ENCODE measurements at places on chromosomes 6 and 20.

GRCh38 chr6:47809873-47810272, 28.0 kb downstream of the OPN5 start:
- no peak for DNase-seq
- H3K4me3 ChIP-seq: no peak overlapping the region
- no peak overlapping the region for H3K27ac ChIP-seq
- no peaks in the 10 kb centered on the region for H3K36me3 ChIP-seq
- no peaks in the 10 kb centered on the region for H3K4me1 ChIP-seq
- H3K27me3 ChIP-seq: no peaks in the 10 kb centered on the region

GRCh38 chr6:37705239-37706051, 7.8 kb upstream of the MDGA1 start:
- H3K36me3 ChIP-seq: no peaks in the 10 kb centered on the region
- H3K4me1 ChIP-seq: peaks cover 2% of the 10 kb centered on the region
- H3K27ac ChIP-seq: peak overlapping the region; percentile 91

DNA sequence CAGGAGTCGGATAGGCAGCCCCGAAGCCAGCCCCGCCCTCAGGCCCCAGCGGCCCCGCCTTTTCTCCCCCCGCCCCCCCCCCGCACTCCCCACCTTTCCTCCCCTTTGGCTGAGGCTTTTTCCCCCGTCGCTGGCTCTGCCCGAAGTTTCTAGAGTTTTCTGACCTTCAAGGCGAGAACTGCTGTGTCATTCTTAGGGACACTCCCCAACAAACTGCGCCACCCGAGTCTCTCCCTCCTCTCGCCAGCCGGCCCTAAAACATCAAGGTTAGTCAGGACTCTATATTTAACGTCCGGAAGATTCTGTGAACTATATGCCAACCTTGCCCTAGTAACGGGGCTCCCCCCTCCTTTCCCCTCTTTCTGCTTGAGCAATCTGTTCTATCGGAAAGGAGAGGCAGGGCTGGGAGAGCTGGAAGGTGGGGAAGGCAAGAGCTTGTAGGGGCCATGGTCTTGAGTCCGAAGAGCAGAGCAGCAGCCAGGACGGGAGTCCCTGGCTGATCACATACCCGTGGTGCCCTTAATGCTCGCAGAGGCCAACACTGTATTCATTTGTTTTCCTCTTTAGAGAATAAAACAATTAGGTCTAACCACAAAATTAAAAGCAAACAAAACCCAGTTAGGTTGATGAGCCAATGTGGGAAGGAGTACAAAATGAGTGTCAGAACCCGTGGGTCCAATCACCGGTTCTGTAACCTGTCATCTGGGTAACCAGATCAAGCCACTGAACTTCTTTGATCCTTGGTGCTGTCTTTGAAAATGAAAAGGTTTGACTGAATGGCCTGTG, 5.3 kb upstream of the HSPA1B start:
- peak overlapping the region; percentile 46 for H3K4me3 ChIP-seq
- H3K27ac ChIP-seq: peak overlapping the region; percentile 90
- H3K36me3 ChIP-seq: no peaks in the 10 kb centered on the region
- H3K4me1 ChIP-seq: peaks cover 3% of the 10 kb centered on the region

DNA sequence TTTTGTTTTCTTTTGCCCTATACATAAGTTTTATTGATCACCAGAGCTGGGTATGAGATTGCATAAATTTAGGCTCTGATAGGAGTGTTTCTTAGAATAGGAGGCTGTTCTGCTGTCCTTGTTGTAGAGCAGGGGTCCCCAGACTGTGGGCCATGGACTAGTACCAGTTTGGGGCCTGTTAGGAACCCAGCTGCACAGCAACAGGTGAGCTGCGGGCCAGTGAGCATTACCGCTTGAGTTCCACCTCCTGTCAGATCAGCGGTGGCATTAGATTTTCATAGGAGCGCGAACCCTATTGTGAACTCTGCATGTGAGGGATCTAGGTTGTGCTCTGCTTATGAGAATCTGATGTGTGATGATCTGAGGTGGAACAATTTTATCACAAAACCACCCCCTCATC, 26.2 kb downstream of the PHF3 start:
- H3K27me3 ChIP-seq: no peaks in the 10 kb centered on the region
- H3K4me3 ChIP-seq: no peak overlapping the region
- DNase-seq: no peak
- no peaks in the 10 kb centered on the region for H3K36me3 ChIP-seq
- H3K27ac ChIP-seq: no peak overlapping the region

DNA sequence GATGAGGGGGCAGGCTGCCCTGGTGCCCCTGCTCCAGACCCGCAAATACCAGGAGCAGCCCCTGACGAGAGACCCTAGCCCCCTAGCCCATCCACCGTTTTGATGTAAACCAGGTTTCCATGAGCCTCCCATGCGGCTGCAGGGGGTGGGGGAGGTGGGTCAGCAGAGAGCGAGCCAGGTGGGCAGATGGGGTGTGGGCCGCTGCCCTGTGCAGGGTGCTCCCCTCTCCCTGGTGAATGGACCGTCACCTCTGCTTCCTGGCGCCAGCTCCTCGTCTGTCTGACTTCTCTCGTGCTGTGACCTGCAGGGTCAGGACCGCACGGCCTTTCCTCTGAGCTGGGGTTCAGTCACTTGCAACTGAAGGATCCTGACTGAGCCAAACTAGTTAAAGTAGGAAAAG, 15.7 kb upstream of the BHLHE23 start:
- H3K36me3 ChIP-seq: no peaks in the 10 kb centered on the region
- DNase-seq: no peak
- no peak overlapping the region for H3K4me3 ChIP-seq
- H3K27ac ChIP-seq: no peak overlapping the region
- H3K4me1 ChIP-seq: peaks cover 5% of the 10 kb centered on the region

- no peaks in the 10 kb centered on the region for H3K36me3 ChIP-seq
- DNase-seq: no peak
- H3K27ac ChIP-seq: no peak overlapping the region
- H3K4me1 ChIP-seq: peaks cover 13% of the 10 kb centered on the region
These were observed 24.4 kb downstream of the PTPN1 start for GRCh38 chr20:50534567-50534966.

GRCh38 chr6:31476515-31477139, 21.3 kb upstream of the MICB start:
- H3K27me3 ChIP-seq: no peaks in the 10 kb centered on the region
- H3K36me3 ChIP-seq: no peaks in the 10 kb centered on the region
- no peak for DNase-seq

GRCh38 chr20:54058420-54059139, 11.8 kb downstream of the BCAS1 start:
- no peaks in the 10 kb centered on the region for H3K36me3 ChIP-seq
- no peak overlapping the region for H3K27ac ChIP-seq
- H3K4me3 ChIP-seq: no peak overlapping the region
- no peak for DNase-seq
- no peaks in the 10 kb centered on the region for H3K27me3 ChIP-seq

DNA sequence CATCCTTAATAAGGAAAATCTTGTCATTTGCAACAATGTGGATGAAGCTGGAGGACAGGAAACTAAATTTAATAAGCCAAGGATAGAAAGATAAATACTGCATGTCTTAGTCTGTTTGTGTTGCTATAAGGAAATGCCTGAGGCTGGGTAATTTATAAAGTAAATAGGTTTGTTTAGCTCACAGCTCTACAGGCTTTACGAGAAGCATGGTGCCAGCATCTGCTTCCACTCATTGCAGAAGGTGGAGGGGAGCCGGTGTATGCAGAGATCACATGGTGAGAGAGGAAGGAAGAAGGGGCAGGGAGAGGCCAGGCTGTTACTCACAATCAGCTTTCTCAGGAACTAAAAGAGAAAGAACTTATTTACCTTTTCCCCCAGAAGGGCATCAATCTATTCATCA, 118.9 kb upstream of the SMLR1 start:
- H3K27me3 ChIP-seq: no peaks in the 10 kb centered on the region
- no peaks in the 10 kb centered on the region for H3K36me3 ChIP-seq
- DNase-seq: no peak
- no peaks in the 10 kb centered on the region for H3K4me1 ChIP-seq
- no peak overlapping the region for H3K4me3 ChIP-seq
- H3K27ac ChIP-seq: no peak overlapping the region

DNA sequence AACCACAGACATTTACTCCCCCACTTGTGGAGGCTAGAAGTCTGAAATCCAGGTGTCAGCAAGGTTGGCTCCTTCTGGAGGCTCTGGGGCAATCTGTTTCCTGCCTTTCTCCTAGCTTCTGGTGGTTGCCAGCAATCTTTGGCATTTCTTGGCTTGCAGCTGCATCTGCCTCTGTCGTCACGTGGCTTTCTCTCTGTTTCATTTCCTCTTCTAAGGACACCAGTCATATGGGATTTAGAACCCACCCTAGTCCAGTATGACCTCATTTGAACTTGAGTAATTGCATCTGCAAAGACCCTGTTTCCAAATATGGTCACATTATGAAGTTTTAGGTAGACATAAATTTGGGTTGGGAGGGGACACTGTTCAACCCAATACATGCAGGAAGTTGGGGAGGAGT, 56.2 kb upstream of the EPB41L1 start:
- no peaks in the 10 kb centered on the region for H3K4me1 ChIP-seq
- H3K36me3 ChIP-seq: no peaks in the 10 kb centered on the region
- no peak overlapping the region for H3K27ac ChIP-seq
- no peaks in the 10 kb centered on the region for H3K27me3 ChIP-seq
- no peak overlapping the region for H3K4me3 ChIP-seq

GRCh38 chr6:25058441-25058840, 122.7 kb upstream of the RIPOR2 start:
- no peaks in the 10 kb centered on the region for H3K36me3 ChIP-seq
- no peak for DNase-seq
- H3K4me3 ChIP-seq: no peak overlapping the region
- H3K27me3 ChIP-seq: no peaks in the 10 kb centered on the region
- H3K4me1 ChIP-seq: peaks cover 7% of the 10 kb centered on the region

DNA sequence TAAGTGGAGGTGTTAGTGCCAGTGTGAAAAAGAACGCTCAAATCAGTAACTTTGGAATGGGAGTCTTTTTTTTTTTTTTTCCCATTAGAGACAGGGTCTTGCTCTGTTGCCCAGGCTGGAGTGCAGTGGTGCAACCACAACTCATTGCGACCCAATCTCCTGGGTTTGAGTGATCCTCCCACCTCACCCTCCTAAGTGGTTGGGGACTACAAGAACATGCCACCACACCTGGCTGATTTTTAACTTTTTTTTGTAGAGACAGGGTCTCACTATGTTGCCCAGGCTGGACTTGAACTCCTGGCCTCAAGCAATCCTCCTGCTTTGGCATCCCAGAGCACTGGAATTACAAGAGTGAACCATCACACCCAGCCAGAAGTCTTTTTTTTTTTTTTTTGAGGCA, 19.7 kb downstream of the LATS1 start:
- H3K36me3 ChIP-seq: no peaks in the 10 kb centered on the region
- peaks cover 4% of the 10 kb centered on the region for H3K4me1 ChIP-seq
- no peak overlapping the region for H3K27ac ChIP-seq
- H3K27me3 ChIP-seq: no peaks in the 10 kb centered on the region
- no peak overlapping the region for H3K4me3 ChIP-seq

DNA sequence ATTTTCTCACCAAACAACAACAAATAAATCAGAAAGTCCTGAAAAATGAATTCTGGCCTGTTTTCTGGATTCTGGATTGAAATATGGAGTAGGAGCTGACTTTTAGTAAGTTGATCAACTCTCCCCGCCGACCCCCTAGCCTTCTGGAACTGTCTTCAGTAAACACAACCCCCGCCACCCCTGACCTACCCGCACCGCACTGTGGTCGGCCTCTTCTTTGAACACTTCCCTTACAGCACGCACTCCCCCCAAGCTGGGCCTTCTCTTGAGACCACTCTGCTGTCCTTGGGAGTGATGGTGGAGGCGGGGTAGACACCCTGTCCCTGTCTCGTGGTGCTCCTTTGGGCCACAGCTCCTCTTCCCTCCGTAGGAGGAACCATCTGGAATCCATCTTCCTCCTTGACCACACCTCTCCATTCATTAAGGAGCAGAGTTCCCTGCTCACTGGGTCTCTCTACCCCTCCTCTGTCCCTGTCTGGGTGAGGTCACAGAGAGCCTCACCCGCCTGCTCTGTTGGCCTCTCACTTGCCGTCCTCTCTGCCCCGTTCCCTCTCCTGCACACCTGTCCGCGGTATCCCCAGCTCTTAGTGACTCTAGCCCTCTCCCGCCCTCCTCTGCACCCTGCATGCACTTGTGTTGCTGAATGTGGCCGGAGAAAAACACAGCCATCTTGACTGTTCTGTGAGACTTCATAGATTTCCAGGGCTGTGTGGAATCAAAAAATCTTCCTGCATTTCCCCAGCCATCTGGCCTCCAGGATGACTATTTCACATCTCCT, 19.1 kb downstream of the SYNJ2 start:
- H3K36me3 ChIP-seq: no peaks in the 10 kb centered on the region
- no peak overlapping the region for H3K4me3 ChIP-seq
- no peak overlapping the region for H3K27ac ChIP-seq
- H3K4me1 ChIP-seq: peaks cover 17% of the 10 kb centered on the region

GRCh38 chr6:166736634-166737033, 109.6 kb upstream of the RPS6KA2 start:
- H3K36me3 ChIP-seq: no peaks in the 10 kb centered on the region
- H3K27me3 ChIP-seq: no peaks in the 10 kb centered on the region
- no peak overlapping the region for H3K27ac ChIP-seq
- H3K4me3 ChIP-seq: no peak overlapping the region
- DNase-seq: no peak
- H3K4me1 ChIP-seq: no peaks in the 10 kb centered on the region
